ENCODE measurements at places on chromosomes 11 and 22. TPM values are rescaled to one million over a fixed set of nuclear protein-coding genes. Genes with fewer than 3 reads are reported as not detected.

DNA sequence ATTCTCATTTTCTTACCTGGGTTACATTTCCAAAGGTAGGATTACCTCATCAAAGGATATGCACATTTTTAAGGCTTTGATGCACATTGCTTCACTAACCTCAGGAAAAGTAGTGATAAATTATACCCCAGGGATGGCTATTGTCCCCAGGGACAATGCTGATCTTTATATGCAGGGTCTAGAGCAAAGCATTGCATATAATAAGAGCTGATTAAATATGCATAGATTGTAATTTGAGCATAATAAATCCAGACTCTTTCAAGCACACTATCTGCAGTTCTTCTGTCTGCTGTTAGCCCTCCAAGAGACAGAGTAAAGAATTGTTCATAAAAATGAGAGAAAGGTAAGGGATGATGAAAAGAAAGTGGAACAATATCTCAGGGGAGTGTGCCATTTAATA lies 57.3 kb upstream of the SYT13 start:
- DNase-seq: no peak

GRCh38 chr11:128628325-128628673 lies 40.9 kb upstream of the ETS1 start:
- DNase-seq: no peak

MMP3 gene
- not detected for total RNA-seq

GRCh38 chr11:4645974-4646373 lies 2.2 kb downstream of the OR51E1 start:
- no peak for DNase-seq

DNA sequence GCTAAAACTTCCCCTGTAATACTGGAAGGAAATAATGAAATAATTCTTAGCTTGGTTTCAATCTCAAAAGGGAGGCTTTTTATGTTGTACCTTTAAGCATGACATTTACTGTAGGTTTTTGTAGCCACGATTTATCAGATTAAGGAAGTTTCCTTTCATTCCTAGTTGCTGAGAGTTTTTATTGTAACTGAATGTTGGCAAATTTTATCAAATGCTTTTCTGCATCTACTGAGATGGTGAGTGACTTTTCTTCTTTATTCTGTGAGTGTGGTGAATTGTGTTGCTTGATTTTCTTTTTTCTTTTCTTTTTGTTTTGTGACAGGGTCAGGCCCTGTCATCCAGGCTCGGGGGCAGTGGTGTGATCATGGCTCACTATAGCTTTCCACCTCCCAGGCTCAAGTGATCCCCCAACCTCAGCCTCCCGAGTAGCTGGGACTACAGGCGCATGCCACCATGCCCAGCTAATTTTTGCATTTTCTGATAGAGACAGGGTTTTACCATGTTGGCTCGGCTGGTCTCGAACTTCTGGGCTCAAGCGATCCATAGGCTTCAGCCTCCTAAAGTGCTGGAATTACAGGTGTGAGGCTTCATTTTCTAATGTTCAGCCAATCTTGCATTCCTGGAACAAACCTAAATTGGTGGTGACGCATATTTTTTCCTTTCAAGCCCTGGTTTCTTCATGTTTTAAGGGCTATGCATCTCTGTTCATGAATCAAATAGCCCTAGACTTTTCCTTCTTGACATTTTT lies 26.2 kb downstream of the SUSD2 start:
- DNase-seq: no peak

GRCh38 chr11:95888439-95888838 lies 35.5 kb downstream of the MTMR2 start:
- peak; percentile 71 for DNase-seq

C11orf65 gene
- total RNA-seq: 0.86 TPM

GRCh38 chr22:28855355-28856094 lies 27.8 kb upstream of the ZNRF3 start:
- DNase-seq: peak; percentile 78

GRCh38 chr11:117045196-117045595 lies 53.0 kb downstream of the SIK3 start:
- DNase-seq: peak; percentile 67

DNA sequence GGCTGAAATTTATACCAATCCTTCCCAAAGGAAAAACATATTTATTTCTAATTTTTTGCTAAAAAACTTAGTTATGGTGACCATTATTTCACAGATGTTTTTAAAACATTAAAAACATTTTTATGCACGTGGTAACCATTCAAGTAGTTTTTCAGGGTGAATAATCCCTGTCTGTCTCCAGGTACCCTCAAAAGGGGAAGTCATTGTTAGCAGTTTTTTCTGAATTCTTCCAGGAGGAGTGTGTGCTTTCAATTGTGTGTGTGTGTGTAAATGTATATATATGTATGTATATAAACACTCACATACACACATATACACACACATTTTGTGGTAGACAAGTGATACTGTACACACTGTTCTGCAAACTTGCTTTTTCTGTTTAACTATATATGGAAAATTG lies 43.9 kb downstream of the MIAT start:
- DNase-seq: no peak

- DNase-seq: no peak
Observed at GRCh38 chr11:15907806-15908205, 448.5 kb downstream of the SOX6 start.

DNA sequence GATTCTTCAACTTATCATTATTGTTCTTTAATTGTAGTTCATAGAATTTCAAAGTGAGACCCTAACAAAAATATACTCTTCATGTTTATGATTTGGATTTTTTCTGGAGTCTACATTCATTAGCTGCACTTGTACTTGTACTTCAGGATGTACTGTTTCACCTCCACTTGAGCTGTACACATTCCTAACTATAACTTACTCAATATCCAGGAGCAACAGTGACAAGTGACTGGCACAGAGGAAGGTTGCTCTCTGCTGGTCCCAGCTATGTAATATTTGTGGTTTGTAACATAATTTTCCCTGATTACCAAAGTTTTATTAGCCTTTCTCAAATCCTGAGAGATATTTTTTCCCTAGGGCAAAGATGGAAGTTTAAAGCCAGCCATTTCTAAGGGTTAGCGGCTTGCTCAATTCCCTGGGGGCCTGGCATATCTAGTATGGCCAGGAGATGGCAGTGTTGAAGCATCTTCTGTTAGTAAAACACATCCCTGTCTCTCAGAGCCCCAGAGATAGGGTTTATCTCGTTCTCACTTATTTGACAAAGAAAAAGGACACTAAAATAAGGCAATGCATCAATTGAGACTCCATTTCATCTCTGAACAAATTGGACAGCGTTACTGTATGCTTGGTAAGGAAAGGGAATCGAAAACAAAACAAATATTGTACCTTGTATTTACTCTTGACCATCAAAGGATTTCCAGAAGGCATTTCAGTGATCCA lies 14.2 kb downstream of the OR52A5 start:
- peak; percentile 82 for DNase-seq

- no peak for DNase-seq
Observed at GRCh38 chr11:120622189-120622875, 110.8 kb downstream of the GRIK4 start.

- DNase-seq: no peak
Observed at GRCh38 chr22:48662476-48663135, 1165.1 kb downstream of the BRD1 start.

DNA sequence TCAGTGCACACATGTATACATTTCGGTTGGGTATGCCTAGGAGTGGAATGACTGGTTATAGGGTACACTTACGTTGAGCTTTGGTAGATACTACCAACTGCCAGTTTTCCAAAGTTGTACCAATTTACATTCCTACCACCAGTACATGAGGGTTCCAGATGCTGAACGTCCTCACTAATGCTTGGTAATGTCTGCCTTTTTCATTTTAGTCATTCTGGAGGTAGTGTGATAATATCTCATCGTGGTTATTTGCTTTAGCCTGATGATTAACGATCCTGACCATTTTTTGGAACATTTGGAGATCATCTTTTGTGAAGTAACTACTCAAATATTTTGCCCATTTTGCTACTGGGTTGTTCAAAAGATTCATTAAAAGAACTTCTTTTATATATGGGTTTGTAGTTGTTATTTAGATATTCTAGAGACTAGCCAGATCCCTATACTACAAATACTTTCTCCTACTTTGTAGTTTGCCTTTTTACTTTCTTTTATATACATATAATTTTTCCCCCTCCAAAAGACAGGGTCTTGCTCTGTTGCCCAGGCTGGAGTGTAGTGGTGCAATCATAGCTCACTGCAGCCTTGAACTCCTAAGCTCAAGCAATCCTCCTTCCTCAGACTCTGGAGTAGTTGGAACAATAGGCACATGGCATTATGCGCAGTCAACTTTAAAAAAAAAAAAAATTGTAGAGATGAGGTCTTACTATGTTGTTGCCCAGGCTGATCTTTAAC lies 62.1 kb downstream of the RBFOX2 start:
- DNase-seq: no peak

BRSK2 gene
- 0.21 TPM for total RNA-seq

SPON1 gene
- not detected for total RNA-seq

DNA sequence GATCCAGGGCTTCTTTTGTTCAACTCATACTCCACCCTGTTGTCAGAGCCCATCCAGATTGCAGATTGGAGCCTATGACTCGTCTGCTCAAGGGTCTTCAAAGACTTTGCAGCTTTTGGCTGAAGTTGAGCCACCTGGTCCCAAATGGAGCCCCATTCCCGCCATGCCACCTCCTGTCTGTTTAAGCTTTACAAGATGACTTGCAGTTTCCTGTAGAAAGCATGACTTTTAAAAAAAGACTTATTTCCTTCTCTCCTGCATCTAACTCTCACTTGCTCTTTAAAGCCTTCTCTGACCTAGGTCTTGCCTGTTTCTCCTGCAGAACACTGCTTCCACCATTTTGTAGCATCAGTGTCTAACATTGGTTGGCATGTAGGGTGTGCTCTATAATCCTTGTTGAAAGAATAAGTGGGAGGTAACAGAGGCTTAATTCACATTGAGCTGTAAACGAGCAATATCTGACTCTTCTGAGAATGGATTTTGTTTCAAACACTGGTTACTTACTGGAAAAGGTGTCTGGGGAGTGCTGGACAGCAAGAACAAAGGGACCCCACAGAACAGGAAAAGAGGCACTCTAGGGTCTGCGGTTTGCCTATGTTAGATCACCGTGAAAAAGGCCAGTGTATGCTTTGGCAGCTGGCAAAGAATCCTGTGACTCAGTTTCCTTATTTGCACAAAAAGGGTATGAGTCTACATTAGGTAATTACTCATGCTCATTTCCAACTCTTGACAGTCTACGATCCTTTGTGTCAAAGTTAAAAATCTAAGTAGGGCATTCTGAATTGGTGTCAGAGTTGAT lies 30.3 kb downstream of the NF2 start:
- DNase-seq: no peak

DNA sequence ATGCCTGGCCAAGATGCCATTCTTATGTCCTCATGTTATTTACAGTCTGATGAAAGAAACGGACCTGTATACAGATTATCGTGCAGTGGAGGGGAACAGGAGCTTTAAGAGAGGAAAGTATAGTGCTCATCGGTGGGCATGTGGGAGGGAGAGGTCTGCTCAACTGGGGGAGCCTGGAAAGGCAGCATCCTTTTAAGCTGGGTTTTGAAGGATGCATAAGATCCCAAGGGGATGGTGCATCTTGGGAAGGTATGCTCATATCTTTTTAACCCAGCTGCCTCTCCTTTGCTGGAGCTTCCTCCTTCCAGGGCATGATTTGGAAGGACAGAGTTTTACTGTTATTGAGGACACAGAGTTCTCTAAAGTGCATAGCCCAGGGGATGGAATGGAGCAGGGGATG lies 34.8 kb downstream of the MIAT start:
- no peak for DNase-seq

DNA sequence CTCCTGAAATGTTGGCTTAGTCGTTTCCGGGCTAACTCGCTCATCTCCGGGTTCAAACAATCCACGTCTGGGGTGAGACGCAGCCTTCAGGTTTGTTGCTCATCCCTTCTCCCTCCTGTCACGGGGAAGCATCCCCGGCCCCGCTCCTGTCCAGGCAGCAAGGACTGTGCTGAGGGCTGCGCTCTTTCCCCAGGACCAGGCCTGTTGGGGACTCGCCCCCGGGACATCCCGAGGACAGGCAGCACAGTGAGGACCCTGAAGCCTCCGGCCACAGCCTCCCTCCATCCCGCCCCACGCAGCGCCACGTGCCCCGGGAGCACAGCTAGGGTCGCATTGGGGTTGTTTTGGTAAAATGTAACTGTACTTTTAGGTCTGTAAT lies 252.0 kb downstream of the BRD1 start:
- DNase-seq: no peak

OR51S1 gene
- total RNA-seq: not detected

PRR5 gene
- total RNA-seq: 78.2 TPM

FTH1 gene
- 436 TPM for total RNA-seq

- DNase-seq: no peak
Observed at GRCh38 chr11:47587039-47587716, 700 bp downstream of the FAM180B start.

GRCh38 chr11:92830377-92831155 lies 138.9 kb upstream of the MTNR1B start:
- no peak for DNase-seq

OR9Q2 gene
- not detected for total RNA-seq

MS4A6E gene
- total RNA-seq: not detected

DNA sequence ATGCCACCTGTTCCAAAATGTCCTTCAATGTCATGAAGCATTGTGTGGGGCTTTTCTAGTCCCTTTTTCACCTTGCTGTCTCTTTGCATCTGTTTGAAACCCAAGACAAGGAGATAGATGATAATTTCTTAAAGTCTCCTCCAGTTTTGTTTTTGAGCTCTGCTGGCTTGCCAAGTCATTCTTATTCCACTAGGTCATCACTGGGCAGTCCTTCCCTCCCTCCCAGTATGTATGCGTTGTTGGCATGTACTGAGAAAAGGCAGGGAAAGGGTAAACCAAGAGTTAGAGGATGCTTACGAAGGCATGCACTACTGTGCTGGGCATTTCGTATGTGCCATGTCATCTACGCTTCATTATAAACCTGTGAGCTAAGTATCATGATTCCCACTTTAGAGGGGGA lies 78.6 kb downstream of the PARVA start:
- DNase-seq: no peak

PKNOX2 gene
- 22.1 TPM for total RNA-seq

DNA sequence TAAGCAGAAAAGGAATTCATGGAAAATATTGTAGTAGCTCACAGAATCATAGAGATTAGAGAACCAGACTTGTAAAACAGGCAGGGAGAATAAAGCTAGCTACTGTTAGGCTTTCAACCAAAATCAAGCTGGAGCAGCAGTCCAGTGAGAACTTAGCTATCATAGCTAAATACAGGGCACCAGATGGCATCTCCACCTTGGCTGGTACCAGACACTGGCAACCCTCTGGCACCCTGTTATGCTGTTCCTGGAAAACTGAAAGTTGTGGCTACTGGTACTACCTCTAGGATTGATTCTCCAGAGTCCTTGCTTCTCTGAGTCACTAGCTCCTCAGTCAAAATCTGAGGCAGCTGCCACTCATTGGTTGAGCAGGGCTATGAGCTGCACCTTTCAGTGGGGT lies 6.0 kb upstream of the DRD2 start:
- DNase-seq: peak; percentile 25

GRCh38 chr22:29073618-29074275 lies 912 bp downstream of the KREMEN1 start:
- DNase-seq: no peak

ELMOD1 gene
- total RNA-seq: 9.3 TPM

DNA sequence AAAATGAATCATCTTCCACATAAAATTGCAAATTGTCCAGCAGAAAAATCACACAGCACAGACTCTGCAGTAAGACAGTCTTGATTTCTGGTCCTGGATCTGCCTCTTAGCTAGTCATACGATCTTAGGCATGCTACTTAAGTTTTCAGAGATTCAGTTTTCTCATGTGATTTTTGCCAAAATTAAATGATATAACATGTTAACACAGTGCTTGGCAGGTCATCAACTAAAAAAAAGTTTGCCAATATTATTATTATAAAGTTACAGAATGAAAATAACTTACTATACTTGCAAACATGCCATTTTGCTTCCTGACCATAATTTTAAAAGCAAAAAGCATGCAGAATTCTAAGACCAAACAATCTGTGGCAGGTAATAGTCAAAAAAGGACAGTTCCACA lies 15.1 kb downstream of the RAB30 start:
- DNase-seq: no peak

OR10G4 gene
- not detected for total RNA-seq

BAIAP2L2 gene
- 0.45 TPM for total RNA-seq

Data from myocyte (in vitro differentiated cells).